ENCODE measurements at places on chromosomes 3 and 15.

- DNase-seq, result no peak
Measured at GRCh38 chr3:9496893-9497292, 56.7 kb downstream of the LHFPL4 start.

DNA sequence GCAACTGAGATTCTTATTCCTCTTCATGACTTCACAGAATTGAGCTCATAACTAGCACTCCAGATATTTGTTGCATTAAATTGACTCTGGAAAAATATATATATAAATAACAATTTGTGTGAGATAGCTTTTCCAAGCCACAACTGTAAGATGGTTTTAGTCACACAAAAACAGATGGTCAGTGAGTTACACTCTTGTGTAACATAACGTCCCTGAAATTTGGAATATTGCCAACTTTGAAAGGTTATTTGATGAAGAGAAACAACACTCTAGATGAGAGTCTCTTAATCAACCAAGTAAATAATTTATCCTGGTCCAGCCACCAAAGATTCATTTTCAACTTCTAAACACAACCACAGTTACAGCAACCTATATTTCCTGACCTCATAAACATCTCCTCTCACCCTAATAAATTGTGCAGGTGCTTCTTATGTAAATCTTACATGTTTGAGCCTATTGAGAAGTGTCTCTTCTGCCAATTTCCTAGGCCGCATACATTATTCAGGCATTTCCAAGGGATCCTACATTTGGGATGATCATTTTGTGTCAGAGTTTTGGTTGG, 84.9 kb upstream of the ACP3 start:
- peak; percentile 15 for DNase-seq

DNA sequence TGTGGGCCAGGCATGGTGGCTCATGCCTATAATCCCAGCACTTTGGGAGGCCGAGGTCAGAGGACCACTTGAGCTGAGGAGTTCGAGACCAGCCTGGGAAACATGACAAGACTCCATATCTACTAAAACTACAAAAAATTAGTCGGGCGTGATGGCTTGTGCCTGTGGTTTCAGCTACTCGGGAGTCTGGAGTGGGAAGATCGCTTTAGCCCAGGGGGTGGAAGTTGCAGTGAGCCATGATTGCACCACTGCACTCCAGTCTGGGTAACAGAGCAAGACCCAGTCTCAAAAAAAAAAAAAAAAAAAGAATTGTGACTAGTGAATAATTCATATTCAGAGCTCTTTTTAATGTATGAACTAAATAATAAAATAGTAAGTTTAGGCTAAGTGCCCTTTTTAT, 87.8 kb upstream of the TSEN2 start:
- DNase-seq, result no peak

DNA sequence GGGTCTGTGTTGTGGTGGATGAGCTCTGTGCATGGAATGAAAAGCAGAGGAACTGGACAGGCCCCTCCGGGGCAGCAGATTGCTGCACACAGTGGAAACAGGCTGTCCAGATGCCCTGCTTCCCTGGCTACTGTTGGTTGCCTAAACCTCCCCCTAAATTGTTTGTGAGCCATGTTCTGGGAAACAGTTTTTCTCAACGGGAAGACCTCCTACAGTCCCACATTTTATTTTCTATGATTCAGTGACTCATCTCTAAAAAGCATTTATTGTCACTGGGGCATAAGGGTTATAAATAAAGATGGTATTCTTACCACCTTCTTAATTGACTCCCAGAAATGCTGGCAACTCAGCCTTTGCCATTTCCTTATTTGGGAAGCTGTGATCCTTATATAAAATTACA, 20.3 kb upstream of the PTPN9 start:
- DNase-seq, result peak; percentile 37

DNA sequence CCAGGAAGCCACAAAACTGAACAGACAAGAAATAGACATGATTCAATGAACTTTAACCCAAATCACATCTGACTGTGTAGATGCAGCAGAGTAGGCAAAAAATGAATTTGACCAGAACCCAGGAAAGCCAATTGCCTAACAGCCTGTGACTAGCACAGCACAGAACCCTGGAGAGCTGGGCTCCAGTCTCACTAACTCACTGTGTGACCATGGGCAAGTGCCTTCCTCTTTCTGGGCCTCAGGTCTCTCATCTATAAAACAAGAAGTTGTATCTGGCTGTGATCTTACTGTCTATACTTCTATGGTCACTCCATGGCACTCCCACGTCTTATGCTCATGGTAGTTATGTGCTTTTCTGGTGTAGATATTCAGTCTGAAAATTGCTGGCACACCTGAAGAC, 48.1 kb upstream of the USP3 start:
- no peak for DNase-seq

DNA sequence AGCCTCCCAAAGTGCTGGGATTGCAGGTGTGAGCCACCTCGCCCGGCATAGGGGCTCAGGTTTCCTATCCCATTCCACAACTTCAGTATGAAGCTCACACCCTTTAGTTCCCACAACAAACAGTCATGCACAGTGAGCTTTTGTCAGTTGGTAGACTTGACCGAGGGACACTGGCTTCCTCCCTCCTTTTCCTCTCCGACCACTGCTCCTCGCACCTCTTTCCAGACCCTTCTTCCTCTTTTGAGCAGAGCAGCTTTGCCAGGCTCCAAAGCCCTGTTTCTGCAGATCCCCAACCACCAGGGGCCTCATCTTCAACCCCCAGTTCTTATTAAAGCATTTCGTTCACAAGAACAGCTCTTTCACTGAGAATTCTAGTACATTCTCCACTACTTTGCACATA, 12.7 kb upstream of the CILP start:
- DNase-seq, result no peak

GRCh38 chr15:29452881-29453731, 183.5 kb upstream of the NSMCE3 start:
- no peak for DNase-seq
